ENCODE measurements at places on chromosomes 6 and 20.

GRCh38 chr20:46934746-46935287 lies 40.2 kb downstream of the EYA2 start:
- no peak for DNase-seq

- DNase-seq = no peak
Measured at GRCh38 chr6:40762981-40763380, 175.8 kb upstream of the LRFN2 start.

DNA sequence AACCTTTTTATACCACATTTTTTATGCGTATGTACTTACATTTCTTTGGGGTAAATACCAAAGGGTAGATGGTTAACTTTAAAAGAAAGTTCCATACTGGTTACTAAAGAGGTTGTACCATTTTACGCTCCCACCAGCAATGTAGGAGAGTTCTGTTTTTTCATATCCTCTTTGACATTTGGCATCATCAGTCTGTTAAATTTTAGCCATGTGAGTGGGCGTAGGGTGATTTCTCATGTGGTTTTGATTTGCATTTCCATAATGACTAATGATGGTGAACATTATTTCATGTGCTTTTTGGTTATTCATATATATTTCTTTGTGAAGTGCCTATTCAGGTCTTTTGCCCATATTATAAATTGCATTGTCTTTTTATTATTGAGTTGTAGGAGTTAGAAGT lies 194.2 kb downstream of the PRL start:
- peak; percentile 39 for DNase-seq

DNA sequence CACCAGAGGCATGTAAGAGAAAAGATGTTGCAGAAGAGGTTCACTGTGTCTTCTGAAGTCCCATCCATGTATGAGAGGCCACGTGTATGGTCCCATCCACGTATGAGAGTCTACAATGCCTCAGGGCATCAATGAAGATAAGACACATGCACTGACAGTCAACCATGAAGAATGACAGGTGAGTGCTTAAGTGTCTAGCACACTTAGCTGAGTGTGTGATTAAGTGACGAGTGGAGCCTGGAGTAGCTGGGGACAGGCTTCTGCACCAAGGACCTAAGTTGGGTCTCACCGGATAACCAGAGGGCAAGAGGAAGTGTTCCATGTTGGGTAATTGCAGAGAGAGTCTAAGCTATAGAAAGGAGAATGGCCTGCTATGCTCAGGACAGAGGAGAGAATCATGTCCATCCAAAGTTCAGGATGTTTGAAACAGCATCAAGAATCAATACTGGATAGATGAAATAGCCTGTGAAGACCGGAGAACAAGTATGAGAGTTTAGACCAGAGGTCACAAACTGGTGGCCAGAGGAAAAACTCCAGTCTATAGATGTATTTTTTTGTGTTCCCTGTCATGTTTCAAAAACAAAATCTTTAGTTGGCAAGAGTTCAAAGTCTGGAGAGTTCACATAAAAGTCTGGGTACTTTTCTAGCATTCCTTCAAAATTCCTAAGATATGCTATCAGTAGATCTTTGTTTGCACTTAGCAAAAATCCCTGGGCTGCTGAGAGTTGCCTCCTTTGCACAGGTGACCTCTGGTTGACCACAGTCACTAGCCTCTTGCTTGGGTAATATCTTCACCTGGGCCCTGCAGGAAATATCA lies 165.8 kb downstream of the KIF16B start:
- DNase-seq = no peak
